NCI-H1105 treated with DMSO at 0.1 percent for 48 hours (cell line): ENCODE measurements at places on chromosomes 12 and 14.

DNA sequence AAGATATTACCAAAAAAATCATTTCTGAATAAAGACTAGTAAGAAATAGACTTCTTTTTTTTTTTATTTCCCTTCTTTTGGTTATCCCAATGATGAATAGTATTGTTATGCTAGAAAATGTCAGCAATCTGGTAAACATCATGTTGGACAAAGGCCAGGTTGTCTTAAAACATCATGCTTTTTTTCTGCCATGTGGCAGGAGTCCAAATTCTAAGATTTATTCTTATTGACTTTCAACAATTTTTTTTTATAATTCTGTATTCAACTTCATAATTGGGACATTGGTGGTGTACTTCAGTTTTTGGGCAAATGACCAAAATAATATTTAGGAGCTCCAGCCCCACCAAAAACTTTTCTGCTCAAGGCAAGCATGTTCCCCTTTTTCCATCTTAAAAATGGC, 10.5 kb downstream of the DCN start:
- peak; percentile 70 for DNase-seq

DNA sequence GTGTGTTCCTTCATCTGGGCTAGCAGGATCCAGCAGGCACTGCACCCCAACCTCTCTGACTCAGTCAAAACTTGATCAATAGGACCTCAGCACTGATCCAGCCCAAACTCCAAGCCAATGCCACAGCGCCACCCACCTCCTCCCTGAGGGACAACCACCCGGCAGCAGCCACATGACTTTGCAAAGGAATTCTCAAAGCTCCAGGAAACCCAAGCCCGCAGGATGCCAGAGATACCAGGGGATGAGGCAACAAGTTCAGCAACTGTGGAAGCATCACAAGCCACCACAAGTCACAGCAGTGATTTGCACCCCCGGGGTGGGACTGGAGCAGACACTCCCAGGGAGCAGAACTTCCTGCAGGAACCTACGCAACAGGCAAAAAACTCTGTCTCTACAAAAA, 37.3 kb downstream of the ACTN1 start:
- DNase-seq = no peak

DNA sequence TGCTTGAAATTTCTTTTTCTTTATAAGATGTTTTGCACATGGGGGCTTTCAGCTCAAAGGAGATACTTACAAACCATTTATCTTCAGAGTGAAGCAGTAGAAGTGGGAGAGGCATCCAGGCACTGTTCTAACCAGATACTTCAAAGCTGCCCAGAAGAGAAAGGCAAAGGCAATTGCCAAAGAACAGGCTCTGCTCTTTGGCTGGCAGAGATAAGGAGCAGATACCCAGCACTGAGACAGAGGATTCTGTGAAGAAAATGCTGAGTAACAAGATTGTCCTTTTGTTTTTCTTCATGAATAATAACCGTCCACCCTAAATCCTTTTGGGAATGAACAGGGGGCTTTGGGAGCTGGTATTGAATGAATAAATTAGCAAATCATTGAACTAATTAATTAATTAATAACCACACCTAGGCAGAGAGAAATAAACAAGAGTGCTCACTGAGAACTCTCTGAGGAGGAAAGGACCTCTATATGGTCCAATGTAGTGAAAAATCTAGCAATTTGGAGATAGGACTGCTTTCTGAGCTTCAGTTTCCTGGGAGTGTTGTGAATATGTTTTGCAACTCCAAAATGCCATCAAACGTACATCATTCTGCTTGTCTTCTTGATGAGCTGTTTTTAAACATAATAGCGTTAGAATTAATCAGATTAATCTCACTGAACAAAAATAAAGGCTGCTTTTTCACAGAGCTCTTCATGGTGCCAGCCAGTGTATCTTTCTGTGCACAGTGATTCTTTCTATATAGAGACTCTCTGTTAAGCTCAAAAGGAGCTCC, 192.8 kb upstream of the AMIGO2 start:
- DNase-seq = no peak

DNA sequence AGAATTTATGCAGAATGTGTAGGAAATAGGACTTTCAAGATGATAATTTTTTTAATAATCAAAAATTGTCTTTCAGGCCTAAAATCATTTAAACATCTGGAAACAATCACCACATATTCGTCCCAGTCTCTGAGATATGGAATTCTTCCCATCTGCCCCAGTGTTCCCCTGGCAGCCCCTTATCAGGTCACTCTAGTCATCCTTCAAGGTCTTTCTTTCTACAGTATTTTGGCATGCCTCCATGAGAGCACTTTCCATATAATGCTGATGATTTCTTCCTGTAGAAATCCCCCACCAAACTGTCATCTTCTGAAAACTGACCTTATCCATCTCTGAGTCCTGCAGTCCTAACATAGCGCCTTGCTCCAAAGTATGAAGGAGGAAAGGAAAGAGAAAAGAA, 422.1 kb downstream of the RPS29 start:
- DNase-seq = no peak

DNA sequence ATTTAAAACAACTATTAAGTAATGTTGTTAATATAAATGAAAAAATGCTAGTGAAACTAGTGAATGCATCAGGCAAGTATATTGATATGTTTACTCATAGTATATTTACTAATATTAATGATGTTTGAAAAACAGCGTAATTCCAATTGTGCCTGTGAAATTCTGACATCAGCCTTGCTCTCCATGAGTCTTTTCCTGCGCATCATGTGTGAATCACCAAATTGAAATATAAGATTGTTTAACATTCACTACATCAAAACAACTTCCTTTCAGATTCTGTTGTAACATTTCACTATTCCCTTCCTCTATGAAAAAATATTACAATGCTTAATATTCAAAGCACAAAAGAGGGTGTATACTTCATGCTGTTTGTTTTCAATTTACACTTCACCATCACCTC, 1995.9 kb upstream of the SEL1L start:
- no peak for DNase-seq

GRCh38 chr14:20327005-20327869, 5.8 kb downstream of the CCNB1IP1 start:
- peak; percentile 81 for DNase-seq

DNA sequence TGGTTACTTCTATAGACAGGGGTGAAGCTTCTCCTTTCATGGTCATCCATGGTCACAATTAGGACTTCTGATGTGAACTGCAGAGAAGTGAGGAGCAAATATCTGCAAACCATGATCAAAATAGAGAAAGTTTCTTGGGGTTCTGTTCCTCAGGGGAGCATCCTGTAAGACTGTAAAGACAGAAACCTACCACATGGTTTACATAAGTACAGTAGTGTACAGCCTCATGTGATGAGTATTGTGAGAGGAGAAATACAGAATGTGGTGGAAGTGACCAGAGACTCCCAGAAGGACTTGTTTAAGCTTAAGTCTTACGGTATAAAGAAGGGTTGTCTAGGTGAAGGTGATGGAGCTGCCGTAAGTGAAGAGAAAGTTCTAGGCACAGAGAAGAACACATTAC, 484.7 kb downstream of the LRIG3 start:
- DNase-seq = no peak

DNA sequence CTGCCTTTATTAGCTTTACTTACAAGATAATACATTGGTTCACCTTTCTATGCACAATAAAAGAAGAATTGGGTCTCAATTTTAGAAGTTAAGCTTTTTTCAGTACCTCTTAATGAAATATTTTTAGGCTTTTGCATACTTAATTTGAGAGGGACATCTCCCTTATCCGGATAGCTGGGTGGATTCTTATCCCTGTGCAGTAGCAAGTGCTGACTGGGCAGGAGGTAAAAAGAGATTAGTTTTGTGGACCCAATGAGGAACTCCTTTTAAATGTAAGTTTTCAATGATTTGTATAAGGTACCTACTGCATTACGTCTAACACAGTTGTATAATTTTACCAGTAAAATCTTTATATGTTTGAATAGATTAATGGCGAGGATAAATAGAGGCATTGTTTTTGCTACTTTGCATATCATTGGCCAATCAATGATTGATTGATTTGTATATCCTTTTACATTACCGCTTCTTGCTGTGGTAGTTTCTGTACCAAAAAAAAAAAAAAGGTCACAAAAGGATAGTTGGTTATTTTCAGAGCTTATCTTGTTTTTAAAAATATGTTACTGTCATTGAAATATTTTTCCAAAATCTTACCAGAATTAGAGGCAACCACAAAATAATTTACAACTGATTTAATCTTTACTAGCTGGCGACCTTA, 2.2 kb downstream of the CPSF6 start:
- no peak for DNase-seq

GRCh38 chr14:73744175-73744867, 30.1 kb upstream of the PNMA1 start:
- DNase-seq = no peak

GRCh38 chr14:68998062-68998461, 19.0 kb upstream of the ACTN1 start:
- no peak for DNase-seq

DNA sequence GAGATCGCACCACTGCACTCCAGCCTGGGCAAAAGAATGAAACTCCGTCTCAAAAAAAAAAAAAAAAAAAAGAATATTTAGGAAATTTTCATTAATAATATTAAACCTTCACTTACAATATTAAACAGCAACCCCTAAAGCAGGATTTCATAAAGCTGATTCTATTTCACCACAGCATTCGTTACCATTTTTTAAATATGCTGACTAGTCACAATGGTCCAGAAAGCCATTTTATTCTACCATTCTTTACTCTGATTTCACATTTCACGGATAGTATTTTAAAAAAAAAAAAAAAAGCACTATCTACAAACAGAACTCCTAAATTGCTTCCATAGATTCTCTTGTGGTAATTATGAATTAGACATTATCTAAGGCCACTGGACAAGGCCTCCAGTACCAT, 27.6 kb downstream of the SARNP start:
- DNase-seq = no peak

GRCh38 chr14:74978416-74978947, 23.1 kb upstream of the PGF start:
- no peak for DNase-seq

- no peak for DNase-seq
Measured at GRCh38 chr12:109961612-109962011, 34.6 kb downstream of the GIT2 start.

GRCh38 chr12:85872497-85873091, 1.5 kb upstream of the NTS start:
- peak; percentile 75 for DNase-seq

DNA sequence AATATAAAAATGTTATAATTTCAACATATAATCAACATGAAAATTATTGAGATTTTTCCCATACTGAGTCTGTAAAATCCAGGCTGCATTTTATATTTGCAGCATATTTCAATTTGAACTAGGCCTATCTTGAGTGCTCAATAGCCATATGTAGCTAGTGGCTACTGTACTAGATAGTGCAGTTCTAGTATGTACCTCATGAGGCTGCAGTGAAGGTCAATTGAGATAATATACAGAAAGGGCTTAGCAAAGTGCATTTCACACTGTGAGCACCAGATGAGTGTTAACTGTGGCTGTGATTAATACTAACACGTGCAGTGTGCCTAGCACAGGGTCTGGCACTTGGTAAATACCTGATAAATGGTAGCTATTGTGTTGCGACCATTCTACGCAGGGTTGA, 5.4 kb upstream of the SLC22A17 start:
- no peak for DNase-seq

DNA sequence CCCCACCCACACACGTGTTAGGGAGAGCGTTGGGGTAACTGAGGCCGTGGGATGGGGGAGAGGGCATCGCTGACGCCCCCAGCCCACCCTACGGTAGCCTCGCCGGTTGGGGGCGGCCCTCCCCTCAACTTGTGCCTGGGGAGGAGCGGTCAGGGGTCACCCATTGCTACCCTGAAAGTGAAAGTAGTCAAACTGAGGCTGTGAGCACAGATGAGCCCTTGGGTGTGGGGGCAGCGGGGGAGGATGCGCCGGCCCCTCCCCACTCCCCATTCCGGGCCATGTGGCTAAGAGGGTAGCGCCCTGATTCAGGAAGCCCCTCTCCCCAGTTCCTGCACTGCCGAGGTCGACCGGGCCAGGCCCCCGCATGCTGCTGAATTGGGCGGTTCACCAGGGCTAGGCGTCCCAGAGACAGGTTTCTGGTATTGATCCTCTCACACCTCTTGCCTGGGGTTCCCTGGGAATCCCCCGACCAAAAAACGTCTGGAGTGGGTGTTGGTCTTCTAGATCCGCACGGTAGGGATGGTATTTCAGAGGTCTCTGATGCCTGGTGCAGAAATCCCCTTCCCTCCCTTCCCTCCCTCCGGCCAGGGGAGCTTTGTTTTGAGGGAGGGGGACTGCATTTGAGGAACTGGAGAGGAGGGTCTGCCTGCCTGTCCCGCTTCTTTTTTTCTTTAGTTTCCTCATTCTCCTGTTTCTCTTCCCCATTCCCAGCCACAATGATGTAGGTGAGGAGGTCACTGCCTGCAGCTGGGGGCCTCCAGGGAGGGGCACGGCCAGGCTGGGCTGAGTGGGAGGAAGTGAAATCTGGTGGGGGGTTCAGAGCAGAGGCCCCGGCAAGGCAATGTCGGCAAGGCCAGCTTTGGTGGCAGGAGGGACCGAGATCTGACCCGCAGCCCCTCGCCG, 1.0 kb downstream of the SH2B3 start:
- DNase-seq = no peak

DNA sequence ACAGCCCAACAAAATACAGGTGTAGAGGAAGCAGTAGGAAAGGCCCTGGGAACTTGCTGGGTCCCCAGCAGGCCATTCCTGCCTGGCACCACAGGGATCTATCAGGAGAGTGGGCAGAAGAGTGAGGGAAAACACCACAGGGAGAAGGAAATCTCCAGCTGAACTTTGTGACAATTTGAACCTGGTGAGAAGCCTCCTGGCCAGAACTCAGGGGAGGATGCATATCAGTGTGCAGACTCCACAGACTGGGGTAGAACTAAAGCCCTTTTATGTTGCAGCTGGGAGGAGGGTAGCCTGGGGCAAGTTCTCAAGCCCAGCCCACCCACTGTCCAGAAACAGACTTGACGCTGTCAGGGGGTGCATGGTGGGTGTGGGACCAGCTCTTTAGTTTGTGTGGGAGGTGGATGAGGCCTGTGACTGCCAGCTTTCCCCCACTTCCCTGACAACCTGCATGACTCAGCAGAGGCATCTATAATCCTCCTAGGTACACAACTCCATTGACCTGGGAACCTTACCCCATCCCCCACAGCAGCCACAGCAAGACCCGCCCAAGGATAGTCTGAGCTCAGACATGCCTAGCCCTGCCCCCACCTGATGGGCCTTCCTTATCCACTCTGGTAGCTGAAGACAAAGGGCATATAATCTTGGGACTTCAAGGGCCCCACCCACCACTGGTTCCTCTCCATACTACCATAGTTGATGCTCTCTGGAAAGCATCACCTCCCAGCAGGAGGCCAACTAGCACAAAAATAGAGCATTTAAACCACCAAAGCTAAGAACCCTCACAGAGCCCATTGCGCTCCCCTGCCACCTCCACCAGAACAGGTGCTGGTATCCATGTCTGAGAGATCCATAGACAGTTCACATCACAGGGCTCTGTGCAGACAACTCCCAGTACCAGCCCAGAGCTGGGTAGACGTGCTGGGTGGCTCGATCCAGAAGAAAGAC, 28.9 kb downstream of the PNN start:
- no peak for DNase-seq

- no peak for DNase-seq
Measured at GRCh38 chr14:101501341-101501740, 60.0 kb upstream of the DIO3 start.

DNA sequence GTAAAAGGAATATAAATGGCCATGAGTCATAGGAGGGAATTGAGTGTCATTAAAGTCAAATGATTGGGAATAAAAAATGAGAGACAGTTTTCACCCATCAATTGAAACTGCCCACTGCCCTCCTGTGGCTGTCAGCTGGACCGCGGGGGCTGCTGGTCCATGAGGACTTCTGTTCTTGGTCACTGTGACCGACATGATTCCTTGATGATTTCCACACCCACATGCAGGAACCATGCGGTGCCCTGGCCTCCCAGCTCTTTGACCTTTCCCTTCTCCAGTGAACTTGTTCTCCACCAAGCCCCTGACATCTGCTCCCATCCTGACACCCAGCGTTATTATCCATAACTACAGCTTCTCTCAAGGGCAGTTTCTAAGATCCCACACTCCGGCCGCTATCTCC, 48.4 kb downstream of the C12orf75 start:
- DNase-seq = peak; percentile 15
